ENCODE measurements at places on chromosomes 2 and 18. TPM values are rescaled to one million over a fixed set of nuclear protein-coding genes. Genes with fewer than 3 reads are reported as not detected.
A peak's percentile ranks its signal among the peaks of the same experiment; 100 is the strongest.

DNA sequence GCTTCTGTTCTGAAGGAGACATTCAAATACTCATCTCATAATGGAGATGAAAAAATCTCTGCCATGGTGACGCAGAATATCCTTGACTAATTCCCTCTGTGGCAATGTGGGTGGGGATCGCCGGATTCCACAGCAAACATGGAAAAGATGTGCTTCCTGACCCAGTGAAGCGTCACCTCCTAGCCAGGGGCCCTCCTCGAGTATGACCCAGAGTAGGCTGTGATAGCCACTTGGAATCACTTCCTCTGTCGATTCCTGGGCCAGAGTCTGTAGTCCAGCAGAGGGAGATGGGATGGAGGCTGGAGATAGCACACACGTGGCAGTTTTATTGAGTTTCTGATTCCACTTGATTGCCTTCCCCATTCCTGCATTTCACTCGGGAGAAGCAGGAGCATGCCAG is 36.8 kb downstream of the DRC1 start:
- no peak overlapping the region for H3K4me3 ChIP-seq
- no peaks in the 10 kb centered on the region for H3K27me3 ChIP-seq
- H3K36me3 ChIP-seq, result no peaks in the 10 kb centered on the region
- no peak for DNase-seq
- H3K27ac ChIP-seq, result no peak overlapping the region
- H3K4me1 ChIP-seq, result no peaks in the 10 kb centered on the region

DNA sequence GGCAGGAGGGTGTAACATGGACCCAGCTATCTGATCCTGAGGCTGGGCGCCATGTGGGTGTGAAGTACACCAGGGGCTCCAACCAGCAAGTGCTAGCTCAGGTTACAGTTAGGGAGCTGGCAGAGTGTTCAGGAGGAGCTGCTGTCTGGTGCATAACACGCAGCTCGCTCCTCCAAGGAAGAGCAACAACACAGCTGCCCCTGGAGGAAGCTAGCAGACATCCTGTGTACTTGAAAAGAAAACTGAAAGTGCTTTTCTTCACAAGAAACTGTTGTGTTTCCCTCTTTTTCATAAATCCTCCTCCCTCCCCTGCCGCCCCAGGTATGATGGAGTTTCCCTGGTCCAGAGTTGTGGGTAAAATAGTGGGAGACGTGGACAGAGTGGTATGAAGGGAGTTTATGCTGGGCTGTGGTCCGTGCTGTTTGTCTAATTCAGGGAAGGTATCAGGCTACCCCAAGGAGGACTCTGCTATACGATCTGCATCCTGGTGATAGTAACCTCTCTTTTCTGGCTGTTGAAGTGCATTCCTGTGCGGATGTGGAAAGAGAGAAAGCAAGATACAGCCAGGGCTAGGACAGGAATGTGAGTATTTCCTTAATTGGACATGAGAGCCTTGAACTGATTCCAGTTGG is 6.1 kb upstream of the LBH start:
- peaks cover 12% of the 10 kb centered on the region for H3K4me1 ChIP-seq
- H3K4me3 ChIP-seq, result no peak overlapping the region
- no peaks in the 10 kb centered on the region for H3K36me3 ChIP-seq
- DNase-seq, result peak; percentile 58
- H3K27ac ChIP-seq, result no peak overlapping the region
- no peaks in the 10 kb centered on the region for H3K27me3 ChIP-seq

- H3K36me3 ChIP-seq, result no peaks in the 10 kb centered on the region
- H3K4me1 ChIP-seq, result peaks cover 28% of the 10 kb centered on the region
- H3K4me3 ChIP-seq, result no peak overlapping the region
- peaks cover 29% of the 10 kb centered on the region for H3K27me3 ChIP-seq
Observed at GRCh38 chr2:73289304-73289703, 4.0 kb downstream of the EGR4 start.

GRCh38 chr2:100289020-100289419 is 33.3 kb downstream of the LONRF2 start:
- peaks cover 39% of the 10 kb centered on the region for H3K4me1 ChIP-seq
- no peak overlapping the region for H3K27ac ChIP-seq
- no peak overlapping the region for H3K4me3 ChIP-seq
- no peaks in the 10 kb centered on the region for H3K27me3 ChIP-seq
- DNase-seq, result no peak

DNA sequence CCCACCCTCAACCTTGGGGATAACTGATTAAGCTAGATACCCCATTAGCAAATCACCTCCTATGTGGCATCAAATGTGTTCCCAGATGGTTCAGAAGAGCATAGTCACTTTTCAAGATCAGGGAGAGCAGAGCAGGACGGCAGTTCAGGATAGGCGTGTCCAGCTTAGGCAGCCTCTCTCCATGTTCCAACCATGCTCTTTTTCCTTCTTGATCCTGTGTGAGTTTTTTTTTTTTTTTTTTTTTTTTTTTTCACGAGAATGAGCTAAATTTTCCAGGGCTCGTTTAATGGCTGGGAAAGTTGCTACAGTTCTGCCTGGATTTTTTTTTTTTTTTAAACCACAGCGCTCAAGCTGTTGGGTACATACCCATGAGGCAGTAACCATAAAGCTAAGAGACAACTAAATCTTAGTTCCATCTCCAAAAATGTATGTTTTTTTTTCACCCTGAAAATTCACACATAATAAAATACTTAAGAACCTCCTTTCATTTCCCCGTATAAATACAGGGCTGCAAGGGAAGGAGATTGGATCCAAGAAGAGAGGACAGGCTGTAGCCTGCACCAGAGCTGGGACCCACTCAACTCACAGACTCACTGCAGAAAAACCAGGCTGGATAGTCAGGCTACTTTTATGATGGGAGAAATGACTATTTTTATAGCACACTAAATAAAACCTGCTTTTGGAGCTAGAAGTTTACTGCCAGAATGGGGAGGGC is 244.3 kb downstream of the SETBP1 start:
- H3K27me3 ChIP-seq, result no peaks in the 10 kb centered on the region
- H3K27ac ChIP-seq, result no peak overlapping the region
- DNase-seq, result no peak
- H3K4me1 ChIP-seq, result no peaks in the 10 kb centered on the region
- no peak overlapping the region for H3K4me3 ChIP-seq

DNA sequence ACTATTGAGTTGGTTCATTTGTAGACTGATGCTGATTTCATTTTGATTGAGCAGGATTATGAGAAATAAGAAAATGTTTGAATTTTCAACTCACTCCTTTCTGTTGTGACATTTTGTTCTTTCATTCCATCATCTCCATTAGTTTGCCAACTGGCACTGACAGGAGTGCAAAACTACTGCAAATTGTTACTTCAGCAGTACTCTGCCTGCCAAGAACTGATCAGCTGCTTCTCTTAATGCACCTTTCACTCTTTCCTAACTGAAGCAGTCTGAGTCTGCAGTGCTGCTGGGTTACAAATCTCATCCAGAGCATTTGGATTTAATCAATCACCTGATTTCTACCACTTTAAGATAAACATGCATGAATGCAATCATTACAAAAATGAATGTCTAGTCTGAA is 70.9 kb downstream of the TMEFF2 start:
- H3K4me1 ChIP-seq, result no peaks in the 10 kb centered on the region
- no peaks in the 10 kb centered on the region for H3K27me3 ChIP-seq
- H3K36me3 ChIP-seq, result no peaks in the 10 kb centered on the region
- no peak overlapping the region for H3K4me3 ChIP-seq
- H3K27ac ChIP-seq, result no peak overlapping the region

GRCh38 chr2:223007531-223007930 is 44.5 kb upstream of the KCNE4 start:
- no peak overlapping the region for H3K4me3 ChIP-seq
- no peaks in the 10 kb centered on the region for H3K27me3 ChIP-seq
- H3K27ac ChIP-seq, result no peak overlapping the region
- no peak for DNase-seq

GRCh38 chr18:76923485-76924085 is 101.2 kb downstream of the ZNF236 start:
- H3K4me3 ChIP-seq, result no peak overlapping the region
- no peak overlapping the region for H3K27ac ChIP-seq
- no peaks in the 10 kb centered on the region for H3K4me1 ChIP-seq
- H3K36me3 ChIP-seq, result no peaks in the 10 kb centered on the region
- H3K27me3 ChIP-seq, result no peaks in the 10 kb centered on the region

DNA sequence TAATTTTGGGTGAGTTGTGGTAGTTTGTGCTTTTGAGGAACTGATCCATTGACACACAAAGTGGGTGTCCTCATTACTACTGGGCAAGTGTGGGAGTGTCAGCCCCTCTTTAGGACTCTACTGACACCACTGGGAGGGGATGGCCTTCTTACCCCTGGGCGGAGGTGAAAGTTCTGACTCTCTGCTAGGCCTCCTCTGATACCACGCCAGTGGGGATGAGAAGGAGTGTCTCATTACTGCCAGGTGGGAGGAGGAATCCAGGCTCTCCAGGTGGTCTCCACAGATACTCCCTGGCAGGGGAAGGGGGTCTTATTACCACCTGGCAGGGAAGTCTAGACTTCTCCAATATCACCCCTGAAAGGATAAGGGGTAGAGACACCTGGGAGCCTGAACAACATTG is 9.1 kb downstream of the LCLAT1 start:
- no peak overlapping the region for H3K27ac ChIP-seq
- no peak for DNase-seq
- H3K4me3 ChIP-seq, result no peak overlapping the region
- H3K36me3 ChIP-seq, result no peaks in the 10 kb centered on the region
- no peaks in the 10 kb centered on the region for H3K4me1 ChIP-seq

DNA sequence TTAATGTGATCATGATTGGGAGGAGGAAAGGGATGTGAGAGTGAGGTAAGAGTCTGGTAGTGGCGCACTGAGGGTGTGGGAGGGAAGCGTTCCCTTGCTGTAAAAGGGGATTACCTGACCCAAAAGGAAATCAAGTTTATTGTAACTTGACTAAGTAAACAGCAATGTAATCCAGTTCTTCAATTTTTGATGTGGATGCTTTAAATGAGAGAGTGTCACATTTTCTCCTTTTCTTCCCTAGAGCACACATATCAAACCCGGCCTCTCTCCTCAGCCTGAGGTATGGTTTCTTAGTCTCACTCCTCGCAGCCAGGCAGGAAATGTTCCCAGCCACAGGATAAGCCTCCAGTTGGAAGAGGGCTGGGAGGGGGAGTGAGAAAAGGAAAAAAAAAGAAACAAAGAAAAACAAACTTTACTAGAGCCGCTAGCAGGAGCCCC is 688 bp upstream of the ARHGAP28 start:
- peak overlapping the region; percentile 90 for H3K27ac ChIP-seq
- DNase-seq, result no peak
- peak overlapping the region; percentile 44 for H3K4me3 ChIP-seq
- H3K27me3 ChIP-seq, result no peaks in the 10 kb centered on the region
- H3K36me3 ChIP-seq, result no peaks in the 10 kb centered on the region

GRCh38 chr2:30867385-30867784 is 60.1 kb upstream of the CAPN13 start:
- no peaks in the 10 kb centered on the region for H3K27me3 ChIP-seq
- no peak overlapping the region for H3K4me3 ChIP-seq
- no peaks in the 10 kb centered on the region for H3K4me1 ChIP-seq
- no peak for DNase-seq
- H3K27ac ChIP-seq, result no peak overlapping the region

DNA sequence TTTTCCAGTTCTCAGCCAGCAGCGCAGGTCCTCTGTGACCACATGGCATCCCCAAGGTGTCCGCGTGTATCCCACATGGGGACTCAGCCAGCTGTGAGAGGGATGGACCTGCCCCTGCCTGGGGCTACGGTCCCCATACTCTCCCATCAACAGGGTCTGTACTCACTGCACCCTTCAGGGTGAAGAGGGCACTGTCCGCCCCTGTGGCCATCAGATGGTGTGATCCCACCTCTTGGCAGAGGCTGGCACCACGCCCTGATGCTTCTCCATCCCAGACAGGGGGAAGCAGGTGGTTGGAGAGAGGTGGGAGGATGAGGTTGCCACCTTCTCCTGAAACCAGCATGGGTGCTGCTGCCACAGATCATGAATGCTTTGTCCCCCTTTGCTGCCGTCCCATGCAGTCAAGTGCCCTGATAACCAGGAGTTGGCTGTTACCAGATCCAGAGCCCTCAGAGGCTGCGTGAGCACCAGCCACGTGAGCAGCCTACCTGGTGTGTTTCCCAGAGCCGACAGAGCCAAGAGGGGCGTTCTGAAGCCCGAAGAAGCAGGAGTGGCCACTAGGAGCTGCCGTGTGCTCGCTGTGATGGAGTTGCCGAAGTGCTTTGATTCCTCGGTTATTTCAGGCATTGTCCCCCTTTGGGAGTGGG is 93.9 kb downstream of the SH3RF3 start:
- no peak for DNase-seq
- no peak overlapping the region for H3K27ac ChIP-seq
- H3K27me3 ChIP-seq, result no peaks in the 10 kb centered on the region
- no peak overlapping the region for H3K4me3 ChIP-seq
- H3K36me3 ChIP-seq, result no peaks in the 10 kb centered on the region

DNA sequence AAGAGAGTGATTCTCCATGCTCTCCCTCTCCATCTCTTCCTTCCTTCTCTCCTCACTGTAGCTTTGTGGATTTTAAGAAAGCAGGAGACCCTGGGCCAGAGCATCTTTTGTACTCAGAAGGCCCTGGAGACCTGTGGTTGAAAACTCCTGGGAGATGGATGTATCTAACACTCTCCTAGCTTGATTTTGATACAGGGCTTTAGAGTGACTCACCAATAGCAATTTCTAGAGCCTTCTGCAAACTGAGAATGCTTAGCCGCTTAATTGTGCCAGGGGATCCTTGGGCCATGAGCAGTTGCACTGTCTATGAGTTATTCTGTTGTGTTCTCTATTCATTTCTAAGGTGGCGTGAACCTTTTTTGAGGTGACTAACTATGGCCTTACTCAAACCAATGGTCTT is 17.7 kb downstream of the HOXD1 start:
- no peak for DNase-seq
- no peaks in the 10 kb centered on the region for H3K27me3 ChIP-seq
- no peaks in the 10 kb centered on the region for H3K36me3 ChIP-seq
- H3K4me1 ChIP-seq, result no peaks in the 10 kb centered on the region
- H3K27ac ChIP-seq, result no peak overlapping the region

DNA sequence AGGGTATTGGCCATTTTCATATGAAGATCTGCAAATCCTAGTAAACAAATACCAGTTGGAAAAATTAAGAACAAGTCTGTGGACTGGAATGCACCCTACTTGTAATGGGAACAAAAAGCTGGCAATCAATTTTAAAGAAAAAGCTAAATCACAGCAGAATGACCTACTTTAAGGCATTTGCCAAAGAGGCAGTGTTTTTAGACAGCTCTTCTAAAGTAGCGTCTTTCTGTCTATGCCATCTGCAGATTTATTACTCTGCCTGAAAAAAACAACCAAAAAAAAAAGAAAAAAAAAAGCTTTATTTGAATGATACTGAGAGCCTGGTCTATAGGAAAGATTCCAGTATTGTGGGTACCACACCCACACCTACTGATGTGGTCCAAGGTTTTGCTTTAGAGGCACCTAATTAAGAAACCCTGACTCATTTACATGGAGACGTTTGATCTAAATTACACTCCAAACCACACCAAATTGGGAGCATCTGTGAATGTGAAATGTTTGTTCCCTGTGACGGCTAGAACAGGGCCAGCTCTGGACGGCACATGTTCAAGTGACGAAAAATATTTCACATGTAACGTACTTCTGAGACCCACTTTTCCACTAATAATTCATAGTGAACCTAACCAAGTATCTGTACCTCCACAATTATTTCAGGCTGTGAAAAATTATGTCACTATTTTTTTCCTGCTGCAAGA is 597.1 kb downstream of the ARHGAP15 start:
- no peaks in the 10 kb centered on the region for H3K36me3 ChIP-seq
- no peak overlapping the region for H3K4me3 ChIP-seq
- DNase-seq, result no peak
- no peaks in the 10 kb centered on the region for H3K27me3 ChIP-seq
- no peak overlapping the region for H3K27ac ChIP-seq

The LOXHD1 gene
- not detected for total RNA-seq

The COBLL1 gene
- 302 TPM for total RNA-seq

The NPPC gene
- not detected for total RNA-seq

The GPR55 gene
- total RNA-seq, result not detected

The DHRS9 gene
- total RNA-seq, result 0.61 TPM

The DLGAP1 gene
- total RNA-seq, result 30.9 TPM

The TRIM43 gene
- total RNA-seq, result not detected

The OSBPL6 gene
- total RNA-seq, result 1.3 TPM

All from adrenal gland (tissue), 19 donors.